ENCODE measurements at places on chromosomes 13 and 19.
A peak's percentile ranks its signal among the peaks of the same experiment; 100 is the strongest.

- DNase-seq = peak; percentile 94
Measured at GRCh38 chr19:1324806-1325567, 39.3 kb downstream of the EFNA2 start.

- DNase-seq = peak; percentile 38
Measured at GRCh38 chr19:7272856-7273578, 21.2 kb downstream of the INSR start.

DNA sequence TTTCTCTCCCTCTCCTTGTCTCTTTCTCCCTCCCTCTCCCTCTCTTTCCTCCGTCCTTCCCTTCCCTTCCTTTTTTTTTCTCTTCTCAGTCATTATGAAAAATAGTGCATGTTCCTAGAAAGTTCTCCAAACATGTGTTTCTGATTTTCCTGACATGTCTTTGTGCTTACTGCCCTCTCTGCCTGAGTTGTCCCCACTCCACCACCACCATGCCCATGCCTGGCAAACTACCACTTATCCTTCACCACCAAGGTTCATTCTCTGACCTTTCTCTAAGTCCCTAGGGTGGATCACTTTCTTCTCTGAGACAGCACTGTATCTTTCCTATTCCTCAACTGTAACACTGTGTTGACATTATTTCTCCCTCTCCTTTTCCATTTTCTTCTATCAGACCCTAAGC lies 98.2 kb downstream of the LACC1 start:
- DNase-seq = no peak

DNA sequence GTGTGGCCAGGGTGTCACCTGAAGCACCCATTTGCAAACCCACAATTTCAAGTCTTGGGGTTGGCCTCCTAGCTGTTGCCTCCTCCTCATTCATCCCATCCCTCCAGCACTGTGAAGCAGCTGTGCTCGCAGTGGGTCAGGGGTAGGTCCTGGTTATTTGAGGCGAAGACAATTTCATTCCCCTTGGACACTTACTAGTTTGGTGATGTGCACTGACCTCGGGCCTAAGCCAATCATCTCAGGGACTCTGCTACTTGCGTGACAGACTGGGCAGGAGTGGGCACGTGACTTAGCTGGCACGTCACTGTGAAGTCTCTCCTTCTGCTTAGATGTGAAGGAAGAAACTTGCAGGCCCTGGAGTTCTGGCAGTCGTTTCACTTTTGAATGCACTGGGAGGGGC lies 3.5 kb upstream of the ATP11A start:
- DNase-seq = no peak

- DNase-seq = peak; percentile 27
Measured at GRCh38 chr19:43470288-43470687, 4.9 kb upstream of the LYPD3 start.

- DNase-seq = no peak
Measured at GRCh38 chr19:15432018-15432494, 13.3 kb upstream of the AKAP8L start.

GRCh38 chr13:48595431-48596429 lies 58.0 kb upstream of the CYSLTR2 start:
- DNase-seq = peak; percentile 70

GRCh38 chr19:48491793-48492123 lies 19.9 kb downstream of the LMTK3 start:
- no peak for DNase-seq

GRCh38 chr19:55373993-55374757 lies 2.5 kb upstream of the TMEM190 start:
- DNase-seq = peak; percentile 64

GRCh38 chr19:913080-913748 lies at the start of gene R3HDM4:
R3HDM4 (minus strand) TSS chr19:913219; CDS start chr19:913157, 62 bp downstream.
- peak; percentile 97 for DNase-seq

DNA sequence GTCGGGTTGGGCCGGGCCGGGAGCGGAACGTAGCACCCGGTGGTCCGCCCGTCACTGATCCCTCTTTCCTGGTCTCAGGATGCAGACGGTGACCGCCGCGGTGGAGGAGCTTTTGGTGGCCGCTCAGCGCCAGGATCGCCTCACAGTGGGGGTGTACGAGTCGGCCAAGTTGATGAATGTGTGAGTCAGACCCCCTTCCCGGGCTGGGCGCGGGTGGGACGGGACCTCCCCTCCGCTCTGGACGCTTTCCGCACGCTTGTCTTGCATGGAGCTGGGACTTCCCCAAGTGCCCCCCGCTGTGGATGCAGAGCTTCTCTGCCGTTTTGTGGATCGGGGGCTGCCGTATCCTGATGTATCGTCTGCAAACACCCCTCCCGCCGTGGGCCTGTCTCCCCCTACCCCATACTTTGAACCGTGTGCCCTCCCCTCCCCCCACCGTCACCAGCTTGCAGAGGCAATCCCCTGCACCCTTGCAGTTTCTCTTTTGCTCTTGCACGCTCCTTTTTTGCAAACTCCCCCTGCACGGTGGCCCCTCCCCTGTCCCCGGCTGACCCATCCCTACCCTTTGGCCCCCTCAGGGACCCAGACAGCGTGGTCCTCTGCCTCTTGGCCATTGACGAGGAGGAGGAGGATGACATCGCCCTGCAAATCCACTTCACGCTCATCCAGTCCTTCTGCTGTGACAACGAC lies 669 bp downstream of the GADD45B start:
- peak; percentile 51 for DNase-seq

- DNase-seq = no peak
Measured at GRCh38 chr19:29308977-29309590, 96.1 kb upstream of the UQCRFS1 start.

DNA sequence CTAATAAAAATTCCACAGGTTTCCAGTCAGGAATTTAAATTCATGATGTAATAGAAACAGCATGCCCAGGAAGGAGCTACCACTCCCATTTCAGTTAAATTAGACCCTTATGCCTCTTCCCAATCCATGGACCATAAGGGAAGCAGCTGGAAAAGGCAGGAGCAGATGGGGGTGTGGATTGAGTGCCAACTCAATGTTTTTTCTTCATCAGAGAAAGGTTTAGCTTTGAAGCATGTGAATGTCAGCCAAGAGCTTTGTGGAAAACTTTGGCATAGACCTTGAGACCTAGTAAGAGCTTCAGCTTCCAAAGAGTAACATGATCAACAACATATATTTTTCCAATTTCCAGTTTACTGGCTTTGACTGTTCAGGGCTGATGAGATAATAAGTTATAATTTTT lies 2139.9 kb downstream of the PCDH9 start:
- no peak for DNase-seq

GRCh38 chr13:106468207-106468606 lies 67.3 kb downstream of the EFNB2 start:
- no peak for DNase-seq

- no peak for DNase-seq
Measured at GRCh38 chr19:33434069-33434885, 60.8 kb downstream of the CEBPG start.

DNA sequence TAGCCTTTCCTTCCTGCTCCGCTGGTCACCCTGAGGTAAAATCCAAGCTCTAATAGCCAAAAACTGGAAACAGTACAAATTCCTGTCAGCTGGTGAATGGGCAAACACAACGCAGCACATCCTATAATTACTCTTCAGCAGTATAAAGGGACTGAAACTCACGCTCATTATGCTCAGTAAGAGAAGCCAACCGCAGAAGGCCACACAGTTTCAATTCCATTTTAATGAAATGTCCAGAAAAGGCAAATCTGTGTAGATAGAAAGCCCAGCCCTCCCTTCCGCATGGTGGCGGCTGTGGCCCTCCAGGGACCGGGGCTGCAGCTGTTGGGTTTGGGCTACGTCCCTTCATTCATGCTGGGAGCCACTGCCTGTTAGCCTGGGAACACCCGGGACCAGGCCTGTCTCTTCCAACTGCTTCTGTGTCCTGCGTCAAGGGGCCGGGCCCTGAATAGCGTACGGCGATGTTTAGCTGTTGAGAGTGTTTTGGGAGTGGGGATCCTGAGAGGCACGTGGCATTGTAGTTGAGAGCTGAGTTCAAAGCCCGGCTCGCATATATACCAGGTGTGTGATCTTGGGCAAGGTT lies 23.5 kb downstream of the NKPD1 start:
- no peak for DNase-seq

DNA sequence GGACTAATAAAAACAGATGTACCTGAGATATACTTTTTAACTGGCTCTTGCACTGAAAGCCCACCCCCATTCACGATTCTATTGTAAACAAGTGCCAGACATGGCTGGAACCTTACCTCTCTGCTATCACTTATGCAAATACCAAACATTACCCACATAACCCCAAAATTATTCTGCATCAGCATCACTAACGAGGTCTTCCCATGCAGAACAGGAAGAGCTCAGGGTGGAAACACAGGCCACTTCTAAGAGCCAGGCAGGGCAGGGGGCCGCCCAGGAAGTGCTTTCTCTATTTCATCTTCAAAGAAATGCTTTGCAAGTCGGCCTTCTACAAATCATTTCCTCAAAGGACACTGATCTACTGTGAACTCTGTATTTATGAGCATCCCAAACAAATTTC lies 7.3 kb downstream of the IRS2 start:
- no peak for DNase-seq

- DNase-seq = peak; percentile 57
Measured at GRCh38 chr19:1400281-1401137, 833 bp downstream of the GAMT start.

DNA sequence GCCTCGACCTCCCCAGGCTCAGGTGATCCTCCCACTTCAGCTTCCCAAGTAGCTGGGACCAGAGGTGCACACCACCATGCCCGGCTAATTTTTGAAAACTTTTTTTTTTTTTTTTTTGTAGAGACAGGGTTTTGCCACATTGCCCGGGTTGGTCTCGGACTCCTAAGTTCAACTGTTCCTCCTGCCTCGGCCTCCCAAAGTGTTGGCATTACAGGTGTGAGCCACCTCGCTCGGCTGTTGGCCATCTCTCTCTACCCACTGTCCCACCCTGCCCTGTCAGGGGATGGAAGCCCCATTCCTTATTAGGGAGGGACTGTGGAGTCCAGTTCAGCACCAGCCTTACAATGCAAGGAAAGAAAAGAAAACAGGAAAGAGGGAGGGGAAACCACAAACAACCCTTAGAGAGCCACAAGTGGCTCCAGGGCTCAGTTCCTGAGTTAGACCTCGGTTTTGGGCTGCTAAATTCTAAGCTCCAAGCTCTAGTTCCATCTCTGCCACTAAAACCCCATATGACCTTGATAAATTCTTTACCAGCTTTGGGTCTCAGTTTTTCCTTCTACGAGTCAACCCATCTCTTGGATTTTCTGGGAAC lies 31.7 kb downstream of the ACTL9 start:
- no peak for DNase-seq

All from AG20443 (cell line).